ENCODE measurements at places on chromosomes 6 and 20. TPM values are rescaled to one million over a fixed set of nuclear protein-coding genes. Genes with fewer than 3 reads are reported as not detected.

DNA sequence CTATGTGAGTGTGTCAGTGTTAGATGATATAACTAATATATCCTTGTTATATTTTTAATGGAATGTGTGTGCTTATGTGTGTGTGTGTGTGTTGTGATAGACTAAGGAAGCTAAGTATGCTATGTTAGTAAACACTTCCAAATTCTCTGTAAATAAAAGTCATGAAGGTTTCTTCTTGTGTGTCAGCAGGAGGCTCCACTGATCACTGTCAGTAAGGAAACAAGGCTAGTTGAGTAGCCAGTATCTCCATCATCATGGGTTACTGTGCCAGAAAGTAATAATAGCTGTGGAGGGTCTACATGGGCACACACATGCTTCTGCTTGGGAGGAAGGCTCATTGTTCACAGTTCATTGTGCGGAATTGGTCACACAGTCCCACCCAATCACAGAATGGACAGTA lies 302.8 kb upstream of the RNF217 start:
- H3K27ac ChIP-seq: no peak overlapping the region
- H3K27me3 ChIP-seq: no peaks in the 10 kb centered on the region
- no peak for DNase-seq
- H3K4me3 ChIP-seq: no peak overlapping the region

Gene BHLHE23
- total RNA-seq: not detected

- no peak for DNase-seq
- H3K27me3 ChIP-seq: no peaks in the 10 kb centered on the region
- H3K4me1 ChIP-seq: peaks cover 2% of the 10 kb centered on the region
- no peak overlapping the region for H3K27ac ChIP-seq
- H3K4me3 ChIP-seq: no peak overlapping the region
These were observed 34.7 kb downstream of the VEGFA start for GRCh38 chr6:43804550-43805223.

Gene RAD21L1
- 0.18 TPM for total RNA-seq

Gene DUSP15
- not detected for total RNA-seq

Gene LATS1
- 21.2 TPM for total RNA-seq

Gene CRISP3
- not detected for total RNA-seq

GRCh38 chr20:4613184-4613583 lies 108.5 kb upstream of the PRND start:
- no peak for DNase-seq
- H3K27me3 ChIP-seq: no peaks in the 10 kb centered on the region
- no peak overlapping the region for H3K27ac ChIP-seq
- no peaks in the 10 kb centered on the region for H3K36me3 ChIP-seq
- H3K4me1 ChIP-seq: peaks cover 2% of the 10 kb centered on the region

- no peaks in the 10 kb centered on the region for H3K27me3 ChIP-seq
- no peaks in the 10 kb centered on the region for H3K4me1 ChIP-seq
- H3K27ac ChIP-seq: no peak overlapping the region
- no peaks in the 10 kb centered on the region for H3K36me3 ChIP-seq
- H3K4me3 ChIP-seq: no peak overlapping the region
These were observed 431.9 kb upstream of the MANEA start for GRCh38 chr6:95145457-95145856.

- DNase-seq: peak; percentile 73
- H3K4me1 ChIP-seq: peaks cover 66% of the 10 kb centered on the region
- no peak overlapping the region for H3K4me3 ChIP-seq
- H3K27me3 ChIP-seq: no peaks in the 10 kb centered on the region
These were observed 249.4 kb downstream of the ATXN1 start for GRCh38 chr6:16511723-16512489.

DNA sequence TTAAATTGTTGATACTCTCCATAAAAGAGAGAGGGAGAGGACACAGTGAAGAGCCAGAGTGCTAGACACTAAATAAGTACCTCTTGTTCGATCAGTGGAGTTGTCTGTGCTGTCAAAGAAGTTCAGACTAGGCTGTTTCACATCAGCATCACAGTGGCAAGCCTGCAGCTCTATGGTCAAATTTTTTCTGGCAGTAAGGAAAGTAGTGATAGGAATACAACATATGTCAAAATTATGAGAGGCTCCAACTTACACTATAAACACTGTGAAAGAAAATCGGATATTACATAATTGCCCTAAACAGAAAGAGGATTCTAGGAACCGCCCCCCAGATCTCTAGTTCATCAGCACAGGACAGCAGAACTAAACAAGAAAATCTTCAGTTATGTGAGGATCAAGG lies 23.1 kb downstream of the DNAH8 start:
- H3K4me1 ChIP-seq: no peaks in the 10 kb centered on the region
- H3K27ac ChIP-seq: no peak overlapping the region
- H3K36me3 ChIP-seq: no peaks in the 10 kb centered on the region
- DNase-seq: no peak

DNA sequence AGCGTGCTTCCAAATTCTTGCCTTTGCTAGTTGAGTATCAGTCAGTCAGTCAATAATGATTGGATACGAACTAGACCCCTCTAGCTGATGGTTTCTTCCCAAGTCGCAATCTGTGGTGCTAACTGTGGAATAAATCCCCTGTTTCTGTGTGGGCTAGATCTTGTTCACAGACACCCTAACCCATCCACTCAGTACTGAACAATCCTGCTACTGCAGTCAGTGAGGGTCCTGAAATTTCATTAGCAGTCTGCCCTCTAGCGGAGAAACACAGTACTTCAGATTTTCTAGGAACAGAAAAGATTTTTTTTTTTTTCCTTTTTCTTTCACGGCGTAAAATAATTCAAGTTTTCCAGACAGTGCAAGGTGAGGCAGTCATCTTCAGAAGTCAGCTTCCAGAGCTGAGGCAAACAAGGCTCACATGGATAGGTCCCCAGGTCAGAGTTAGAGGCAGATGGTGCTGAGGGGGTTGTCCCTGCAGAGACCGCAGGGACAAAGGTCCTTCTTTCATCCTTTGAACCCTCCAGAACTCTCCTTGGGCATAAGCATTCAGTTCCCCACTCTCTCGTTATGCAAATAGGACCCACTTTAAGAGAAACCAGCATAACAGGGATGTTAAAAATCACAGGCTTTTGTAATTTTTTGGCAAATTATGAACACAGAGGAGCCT lies 119.6 kb downstream of the SCML4 start:
- H3K27ac ChIP-seq: peak overlapping the region; percentile 58
- no peaks in the 10 kb centered on the region for H3K27me3 ChIP-seq
- no peaks in the 10 kb centered on the region for H3K36me3 ChIP-seq
- DNase-seq: peak; percentile 43
- peaks cover 16% of the 10 kb centered on the region for H3K4me1 ChIP-seq

- peaks cover 7% of the 10 kb centered on the region for H3K4me1 ChIP-seq
- H3K4me3 ChIP-seq: no peak overlapping the region
- no peaks in the 10 kb centered on the region for H3K27me3 ChIP-seq
- no peak overlapping the region for H3K27ac ChIP-seq
- H3K36me3 ChIP-seq: no peaks in the 10 kb centered on the region
These were observed 12.9 kb upstream of the GCM1 start for GRCh38 chr6:53161481-53162009.

- H3K4me3 ChIP-seq: no peak overlapping the region
- no peaks in the 10 kb centered on the region for H3K36me3 ChIP-seq
- no peak overlapping the region for H3K27ac ChIP-seq
- no peaks in the 10 kb centered on the region for H3K4me1 ChIP-seq
- DNase-seq: no peak
- no peaks in the 10 kb centered on the region for H3K27me3 ChIP-seq
These were observed 47.1 kb upstream of the MCM9 start for GRCh38 chr6:118981884-118982574.

- DNase-seq: no peak
- peaks cover 6% of the 10 kb centered on the region for H3K4me1 ChIP-seq
- no peak overlapping the region for H3K27ac ChIP-seq
- no peak overlapping the region for H3K4me3 ChIP-seq
- H3K36me3 ChIP-seq: no peaks in the 10 kb centered on the region
These were observed 75.9 kb upstream of the GATA5 start for GRCh38 chr20:62551407-62552323.

Gene FUT9
- not detected for total RNA-seq

Gene TRAPPC3L
- total RNA-seq: not detected

DNA sequence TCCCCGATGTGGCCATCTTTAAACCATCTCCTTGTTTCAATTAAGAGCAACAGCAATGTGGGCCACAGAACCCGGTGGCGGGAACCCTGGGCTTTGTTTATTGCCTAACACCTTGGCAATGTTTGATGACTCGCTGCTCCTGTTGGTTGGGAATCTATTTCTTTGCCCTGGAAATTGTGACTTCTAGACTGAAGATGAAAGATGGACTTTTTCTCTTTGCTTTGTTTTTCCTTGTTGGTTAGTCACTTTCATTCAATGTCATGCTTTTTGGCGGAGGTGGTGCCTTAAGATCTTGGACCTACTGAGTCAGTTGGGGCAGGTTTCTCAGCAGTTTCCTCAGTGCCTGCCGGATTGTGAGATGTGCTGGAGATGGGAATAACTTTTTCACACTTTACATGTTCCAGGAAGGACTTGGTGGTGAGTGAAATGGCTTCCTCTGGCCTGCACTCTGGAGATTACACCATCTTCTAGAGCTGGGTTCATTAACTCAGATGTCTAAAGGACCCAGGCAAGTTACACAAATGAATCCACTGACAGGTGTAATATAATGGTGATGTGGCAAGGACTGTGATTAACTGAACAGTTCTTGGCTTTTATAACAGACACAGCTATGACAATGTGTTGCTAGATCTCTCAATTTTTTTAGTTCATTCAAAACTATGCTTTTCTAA lies 56.3 kb downstream of the TSHZ2 start:
- DNase-seq: no peak
- H3K27ac ChIP-seq: no peak overlapping the region
- H3K36me3 ChIP-seq: no peaks in the 10 kb centered on the region

DNA sequence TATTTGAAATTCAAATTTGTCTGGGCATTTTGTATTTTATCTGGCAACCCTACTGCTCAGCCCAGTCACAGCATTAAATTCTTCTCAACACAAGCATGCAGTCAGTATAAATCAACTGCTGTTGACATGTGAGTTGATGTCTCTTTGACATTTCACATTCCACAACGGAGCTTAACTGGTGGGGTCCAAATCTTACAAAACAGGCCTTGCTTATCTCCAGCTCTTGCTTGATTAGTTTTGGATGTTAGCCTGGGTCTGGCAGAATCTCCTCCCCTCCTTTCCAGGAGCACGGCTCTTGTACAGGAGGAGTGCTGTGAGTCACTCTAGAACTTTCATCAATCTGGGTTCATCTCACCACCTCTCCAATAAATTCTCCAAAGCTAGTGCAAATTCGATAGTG lies 80.8 kb upstream of the PHACTR1 start:
- H3K27ac ChIP-seq: no peak overlapping the region
- no peak for DNase-seq
- H3K36me3 ChIP-seq: no peaks in the 10 kb centered on the region
- H3K4me3 ChIP-seq: no peak overlapping the region
- H3K4me1 ChIP-seq: peaks cover 3% of the 10 kb centered on the region

DNA sequence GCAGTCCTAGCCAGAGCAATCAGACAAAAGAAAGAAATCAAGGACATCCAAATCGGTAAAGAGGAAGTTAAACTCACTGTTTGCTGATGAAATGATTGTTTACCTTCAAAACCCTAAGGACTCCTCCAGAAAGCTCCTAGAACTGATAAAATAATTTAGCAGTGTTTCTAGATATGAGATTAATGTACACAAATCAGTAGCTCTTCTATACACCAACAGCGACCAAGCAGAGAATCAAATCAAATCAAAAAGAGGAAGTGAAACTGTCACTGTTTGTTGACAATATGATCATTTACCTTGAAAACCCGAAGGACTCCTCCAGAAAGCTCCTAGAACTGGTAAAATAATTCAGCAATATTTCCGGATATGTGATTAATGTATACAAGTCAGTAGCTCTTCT lies 21.7 kb downstream of the SERPINB9 start:
- peak overlapping the region; percentile 60 for H3K4me3 ChIP-seq
- H3K27ac ChIP-seq: peak overlapping the region; percentile 65
- no peaks in the 10 kb centered on the region for H3K27me3 ChIP-seq
- peaks cover 27% of the 10 kb centered on the region for H3K36me3 ChIP-seq

DNA sequence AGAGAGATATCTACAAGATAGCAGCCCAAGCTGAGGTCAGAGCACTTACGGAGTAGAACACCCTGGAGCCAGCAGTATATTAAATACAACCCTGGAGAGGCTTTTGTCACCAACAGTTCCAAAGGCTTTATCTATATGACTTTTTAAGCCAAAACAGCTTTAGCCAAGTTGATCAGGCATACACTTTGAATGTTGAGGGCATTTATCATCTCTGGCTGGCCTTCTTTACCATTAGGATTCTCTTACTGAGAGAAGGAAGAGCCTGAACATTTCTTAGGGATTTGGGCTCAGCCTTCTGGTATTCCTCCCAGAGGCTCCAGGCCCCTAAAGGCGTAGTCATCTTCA lies 161.3 kb upstream of the RIMS1 start:
- H3K27me3 ChIP-seq: no peaks in the 10 kb centered on the region
- H3K4me1 ChIP-seq: no peaks in the 10 kb centered on the region
- no peak overlapping the region for H3K27ac ChIP-seq
- no peak for DNase-seq

DNA sequence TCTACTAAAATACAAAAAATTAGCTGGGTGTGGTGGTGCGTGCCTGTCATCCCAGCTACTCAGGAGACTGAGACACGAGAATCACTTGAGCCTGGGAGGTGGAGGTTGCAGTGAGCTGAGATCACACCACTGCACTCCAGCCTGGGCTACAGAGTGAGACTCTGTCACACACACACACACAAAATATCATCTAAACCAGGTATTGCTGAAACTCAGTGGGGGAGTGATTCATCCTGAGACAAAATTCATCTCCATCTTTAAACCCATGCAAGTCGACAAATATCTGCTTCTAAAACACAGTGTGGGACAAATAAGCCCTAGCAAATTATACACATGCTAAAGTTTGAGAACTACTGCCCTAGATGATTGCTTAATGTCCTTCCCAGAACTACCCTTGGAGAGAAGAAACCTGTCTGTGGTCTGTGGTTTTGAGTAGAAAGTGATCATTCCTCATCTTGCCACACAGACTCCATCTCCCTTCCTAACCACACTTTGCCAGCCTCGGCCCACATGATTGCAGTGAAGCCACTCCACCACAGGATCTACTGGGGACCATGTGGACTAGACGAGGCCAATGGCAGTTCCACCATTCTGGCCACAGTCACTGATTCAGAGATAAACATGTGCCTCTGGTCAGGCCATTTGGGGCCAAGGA lies 130.3 kb downstream of the OPRM1 start:
- H3K27ac ChIP-seq: peak overlapping the region; percentile 82
- no peak overlapping the region for H3K4me3 ChIP-seq
- H3K27me3 ChIP-seq: no peaks in the 10 kb centered on the region
- peaks cover 70% of the 10 kb centered on the region for H3K36me3 ChIP-seq
- H3K4me1 ChIP-seq: peaks cover 72% of the 10 kb centered on the region
- peak; percentile 40 for DNase-seq

GRCh38 chr6:71414486-71414885 lies 125.9 kb downstream of the OGFRL1 start:
- H3K27ac ChIP-seq: no peak overlapping the region
- H3K4me3 ChIP-seq: no peak overlapping the region
- peaks cover 3% of the 10 kb centered on the region for H3K4me1 ChIP-seq
- peaks cover 28% of the 10 kb centered on the region for H3K27me3 ChIP-seq

Gene MATN4
- 0.74 TPM for total RNA-seq

Gene BPI
- total RNA-seq: not detected

- no peak overlapping the region for H3K27ac ChIP-seq
- H3K27me3 ChIP-seq: no peaks in the 10 kb centered on the region
- no peak overlapping the region for H3K4me3 ChIP-seq
- H3K36me3 ChIP-seq: no peaks in the 10 kb centered on the region
- no peaks in the 10 kb centered on the region for H3K4me1 ChIP-seq
- DNase-seq: no peak
These were observed 203.4 kb downstream of the PTPRT start for GRCh38 chr20:42986143-42986773.

Gene IMPG1
- total RNA-seq: not detected

All from activated CD8-positive, alpha-beta T cell treated with anti-CD3 and anti-CD28 coated beads for 36 hours (primary cell).